ENCODE measurements at places on chromosomes 11 and 22.

GRCh38 chr11:11665407-11665806 is 43.6 kb upstream of the GALNT18 start:
- no peak for DNase-seq

DNA sequence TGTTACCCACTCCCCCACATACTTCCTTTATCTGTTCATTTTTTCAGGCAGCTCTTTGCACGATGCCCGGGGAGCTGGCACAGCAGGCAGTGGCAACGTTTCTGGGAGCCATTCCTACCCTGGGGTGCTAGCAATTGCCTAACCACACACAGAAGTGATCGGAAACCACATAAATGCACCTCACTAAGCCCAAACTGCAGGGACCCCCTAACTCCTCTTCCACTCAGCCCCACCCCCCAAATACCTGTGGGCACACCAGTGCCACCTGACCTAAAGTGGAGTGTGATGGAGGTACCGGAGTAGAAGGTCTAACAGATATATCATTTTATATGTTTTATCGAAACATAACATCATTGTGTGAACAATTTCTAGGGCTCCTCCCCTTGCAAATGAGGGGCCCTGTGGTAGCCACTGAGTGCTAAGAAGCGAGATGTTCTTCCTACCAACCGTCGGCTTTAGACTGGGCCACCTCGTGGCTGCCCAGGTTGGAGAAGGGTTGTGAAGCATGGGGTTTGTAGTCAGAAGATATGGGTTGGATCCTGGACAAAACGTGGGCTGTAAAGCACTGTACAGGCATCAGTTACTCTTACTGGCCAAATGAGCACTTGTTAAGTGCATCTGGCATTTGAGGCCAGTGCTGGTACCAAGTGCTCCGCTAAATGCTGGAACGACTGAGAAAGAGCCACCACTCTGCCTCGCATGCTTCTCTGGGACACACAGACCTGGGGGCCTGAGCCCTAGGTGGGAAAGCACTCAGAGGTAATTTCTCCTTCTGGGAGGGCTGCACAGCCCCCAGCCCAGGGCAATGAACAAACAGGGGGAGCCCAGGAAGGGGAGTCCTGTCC is 2.8 kb downstream of the MRGPRD start:
- DNase-seq: no peak

DNA sequence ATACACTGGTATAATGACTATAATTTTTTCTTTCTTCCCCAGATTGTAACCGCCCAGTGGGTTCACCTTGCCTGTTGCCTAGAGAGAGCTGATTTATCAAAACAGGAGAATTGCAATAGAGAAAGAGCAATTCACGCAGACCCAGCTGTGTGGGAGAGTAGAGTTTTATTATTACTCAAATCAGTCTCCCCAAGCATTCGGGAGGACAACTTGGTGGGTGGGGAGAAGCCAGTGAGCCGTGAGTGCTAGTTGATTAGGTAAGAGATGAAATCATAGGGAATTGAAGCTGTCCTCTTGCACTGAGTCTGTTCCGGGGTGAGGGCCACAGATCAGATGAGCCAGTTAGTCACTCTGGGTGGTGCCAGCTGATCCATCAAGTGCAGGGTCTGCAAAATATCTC is 73.2 kb downstream of the SLC35F2 start:
- DNase-seq: peak; percentile 55

GRCh38 chr22:25027043-25027906 is 74.8 kb downstream of the KIAA1671 start:
- no peak for DNase-seq

GRCh38 chr11:113578033-113578380 is 102.8 kb upstream of the DRD2 start:
- no peak for DNase-seq

GRCh38 chr11:133945087-133945974 is 11.4 kb downstream of the IGSF9B start:
- DNase-seq: peak; percentile 86

- no peak for DNase-seq
These were observed 4.2 kb upstream of the C11orf86 start for GRCh38 chr11:66970807-66971442.

- no peak for DNase-seq
These were observed at the start of gene SLC16A8 for GRCh38 chr22:38083931-38084631. TSS of gene SLC16A8 (minus strand) at chr22:38084184. CDS start at chr22:38082873, 1,311 bp downstream.

DNA sequence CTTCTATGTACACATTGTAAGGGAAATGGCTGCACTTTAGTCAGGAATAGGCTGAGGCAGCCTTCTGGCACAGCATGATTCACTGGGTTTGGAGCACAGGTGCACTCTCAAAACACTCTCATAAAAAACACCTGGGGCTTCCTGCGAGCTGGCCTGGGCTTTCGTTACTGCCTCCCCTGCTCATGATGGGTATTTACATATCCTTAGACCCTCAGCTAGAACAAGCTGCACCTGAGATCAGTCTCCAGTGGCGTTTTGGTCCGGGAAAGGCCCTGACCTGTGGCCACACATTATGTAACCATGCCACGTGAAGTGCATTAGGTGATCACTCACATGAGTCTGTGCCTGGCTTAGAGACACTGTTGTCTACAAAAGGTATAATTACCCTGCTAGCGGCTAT is 321.7 kb downstream of the TMEM135 start:
- DNase-seq: no peak

Data from stimulated activated naive CD4-positive, alpha-beta T cell treated with Interleukin-2 at 50 U/mL for 16 hours (primary cell).